Right lung (tissue), 10 donors: ENCODE measurements at places on chromosomes 16 and 17. TPM values are rescaled to one million over a fixed set of nuclear protein-coding genes. Genes with fewer than 3 reads are reported as not detected.

Gene GPR179
- 0.20 TPM for polyA plus RNA-seq

Gene TMEM98
- 294 TPM for polyA plus RNA-seq

Gene ACE
- 41.1 TPM for polyA plus RNA-seq

Gene SALL1
- polyA plus RNA-seq = 0.08 TPM

Gene PLXDC1
- polyA plus RNA-seq = 5.4 TPM

Gene ASPA
- polyA plus RNA-seq = 23.7 TPM

Gene MRPS7
- 59.8 TPM for polyA plus RNA-seq

Gene CCL13
- 1.3 TPM for polyA plus RNA-seq

Gene KCTD19
- 10.3 TPM for polyA plus RNA-seq

Gene ADAP2
- polyA plus RNA-seq = 5.4 TPM

Gene CEP295NL
- 0.25 TPM for polyA plus RNA-seq

Gene MT1M
- polyA plus RNA-seq = 1.2 TPM

Gene PDILT
- not detected for polyA plus RNA-seq

Gene LITAF
- polyA plus RNA-seq = 111 TPM

Gene CD300E
- 0.41 TPM for polyA plus RNA-seq

Gene MAP2K3
- polyA plus RNA-seq = 29.6 TPM

Gene FGF11
- 1.9 TPM for polyA plus RNA-seq

Gene ZP2
- 1.3 TPM for polyA plus RNA-seq

Gene ABCA10
- polyA plus RNA-seq = 18.2 TPM

Gene PLK1
- polyA plus RNA-seq = 19.4 TPM

Gene C16orf95
- 3.9 TPM for polyA plus RNA-seq

Gene CTRB1
- polyA plus RNA-seq = not detected

Gene SOST
- polyA plus RNA-seq = not detected

Gene KCNJ12
- 3.4 TPM for polyA plus RNA-seq

Gene DHX58
- polyA plus RNA-seq = 14.2 TPM

Gene HS3ST2
- polyA plus RNA-seq = 0.10 TPM

Gene RDM1
- 2.4 TPM for polyA plus RNA-seq

Gene KRTAP9-2
- polyA plus RNA-seq = not detected

Gene MAP2K4
- 34.6 TPM for polyA plus RNA-seq

Gene SLC5A2
- 8.6 TPM for polyA plus RNA-seq

Gene MT1G
- polyA plus RNA-seq = 0.41 TPM

Gene C16orf82
- not detected for polyA plus RNA-seq

Gene EVPL
- polyA plus RNA-seq = 47.5 TPM

Gene PPP1R1B
- 68.1 TPM for polyA plus RNA-seq

Gene PMFBP1
- 3.4 TPM for polyA plus RNA-seq

Gene PHF23
- polyA plus RNA-seq = 46.7 TPM

Gene CD19
- polyA plus RNA-seq = 0.60 TPM

Gene SRL
- polyA plus RNA-seq = 6.6 TPM

Gene AGRP
- polyA plus RNA-seq = 0.32 TPM

Gene DDX28
- 6.8 TPM for polyA plus RNA-seq

Gene HEATR9
- 0.28 TPM for polyA plus RNA-seq

Gene TPPP3
- polyA plus RNA-seq = 284 TPM

Gene SP2
- 19.9 TPM for polyA plus RNA-seq

Gene NPIPA3
- polyA plus RNA-seq = 27.4 TPM

Gene PRSS27
- polyA plus RNA-seq = 2.9 TPM

Gene EPOP
- 1.3 TPM for polyA plus RNA-seq

Gene OR4D1
- not detected for polyA plus RNA-seq

Gene NR1D1
- polyA plus RNA-seq = 2.6 TPM

Gene GPS1
- polyA plus RNA-seq = 82.0 TPM

Gene HES7
- polyA plus RNA-seq = not detected

Gene KRTAP4-3
- polyA plus RNA-seq = not detected

Gene KRT23
- polyA plus RNA-seq = 0.18 TPM

Gene C17orf50
- polyA plus RNA-seq = not detected
